ENCODE measurements at places on chromosomes 2 and 18. TPM values are rescaled to one million over a fixed set of nuclear protein-coding genes. Genes with fewer than 3 reads are reported as not detected.

ALPG gene
- not detected for total RNA-seq

MATN3 gene
- 1.0 TPM for total RNA-seq

CACNB4 gene
- total RNA-seq: 0.26 TPM

ADAM23 gene
- not detected for total RNA-seq

MYOM1 gene
- 0.13 TPM for total RNA-seq

PRR30 gene
- not detected for total RNA-seq

PMS1 gene
- 10.4 TPM for total RNA-seq

TDRD15 gene
- not detected for total RNA-seq

SLC16A14 gene
- total RNA-seq: 0.23 TPM

YIPF4 gene
- 4.6 TPM for total RNA-seq

REL gene
- total RNA-seq: 6.6 TPM

AGXT gene
- total RNA-seq: 1.6 TPM

OSBPL1A gene
- 13.7 TPM for total RNA-seq

MRPS5 gene
- 109 TPM for total RNA-seq

TOGARAM2 gene
- total RNA-seq: 0.20 TPM

ZSWIM2 gene
- total RNA-seq: not detected

CXCR4 gene
- 4.9 TPM for total RNA-seq

RAPGEF4 gene
- total RNA-seq: not detected

TNFAIP6 gene
- not detected for total RNA-seq

DSG4 gene
- 0.38 TPM for total RNA-seq

SERPINB11 gene
- not detected for total RNA-seq

ALLC gene
- not detected for total RNA-seq

RND3 gene
- 48.0 TPM for total RNA-seq
